ENCODE measurements at places on chromosomes 4 and X.

- DNase-seq: no peak
These were observed 465.5 kb upstream of the CTSO start for GRCh38 chr4:156419080-156419685.

DNA sequence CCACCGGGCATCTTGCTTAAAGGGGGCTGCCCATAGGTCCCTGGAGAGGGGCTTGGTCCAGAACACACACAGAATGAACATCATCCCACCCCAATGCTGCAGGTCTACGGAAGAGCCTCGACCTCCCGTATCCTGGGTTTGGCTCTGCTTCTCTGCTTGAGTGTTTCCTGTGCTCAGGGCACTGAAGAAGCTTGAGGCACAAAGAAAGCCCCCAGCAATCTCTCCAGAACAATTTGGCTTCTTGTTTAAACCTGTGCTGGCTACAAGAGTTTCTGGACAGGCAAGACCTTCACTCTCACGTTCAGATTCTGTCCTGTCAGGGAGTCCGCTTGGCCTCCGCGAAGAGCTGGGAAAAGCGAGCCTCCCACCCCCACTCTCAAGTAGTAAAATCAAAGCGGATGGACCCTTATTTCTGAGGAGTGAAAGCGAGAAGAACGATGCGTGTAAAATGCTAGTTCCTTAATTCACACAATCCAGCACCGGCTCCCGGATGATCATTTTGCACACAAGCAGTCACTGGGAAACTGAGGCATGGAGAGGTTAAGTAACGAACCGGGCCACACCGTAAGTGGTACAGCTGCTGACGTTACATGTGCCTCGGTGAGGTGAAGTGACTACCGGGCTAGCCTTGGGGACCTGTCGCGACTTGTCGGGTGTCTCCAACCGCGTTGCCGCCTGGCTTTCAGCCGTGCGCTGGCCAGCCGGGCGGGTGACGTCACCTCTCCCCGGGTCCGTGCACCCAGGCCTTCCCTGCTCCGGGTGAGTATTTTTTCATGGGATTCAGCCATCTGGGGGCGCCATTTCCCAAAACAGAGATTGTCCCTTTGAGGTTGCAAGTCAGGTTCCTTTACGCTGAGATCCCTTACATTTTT, 3.1 kb upstream of the SFRP2 start:
- no peak for DNase-seq

- DNase-seq: no peak
These were observed 854.4 kb upstream of the INTU start for GRCh38 chr4:126778348-126778747.

- DNase-seq: no peak
These were observed 154.2 kb downstream of the RAB28 start for GRCh38 chr4:13329963-13330362.

- no peak for DNase-seq
These were observed 39.8 kb upstream of the ATOH1 start for GRCh38 chr4:93788712-93789111.

DNA sequence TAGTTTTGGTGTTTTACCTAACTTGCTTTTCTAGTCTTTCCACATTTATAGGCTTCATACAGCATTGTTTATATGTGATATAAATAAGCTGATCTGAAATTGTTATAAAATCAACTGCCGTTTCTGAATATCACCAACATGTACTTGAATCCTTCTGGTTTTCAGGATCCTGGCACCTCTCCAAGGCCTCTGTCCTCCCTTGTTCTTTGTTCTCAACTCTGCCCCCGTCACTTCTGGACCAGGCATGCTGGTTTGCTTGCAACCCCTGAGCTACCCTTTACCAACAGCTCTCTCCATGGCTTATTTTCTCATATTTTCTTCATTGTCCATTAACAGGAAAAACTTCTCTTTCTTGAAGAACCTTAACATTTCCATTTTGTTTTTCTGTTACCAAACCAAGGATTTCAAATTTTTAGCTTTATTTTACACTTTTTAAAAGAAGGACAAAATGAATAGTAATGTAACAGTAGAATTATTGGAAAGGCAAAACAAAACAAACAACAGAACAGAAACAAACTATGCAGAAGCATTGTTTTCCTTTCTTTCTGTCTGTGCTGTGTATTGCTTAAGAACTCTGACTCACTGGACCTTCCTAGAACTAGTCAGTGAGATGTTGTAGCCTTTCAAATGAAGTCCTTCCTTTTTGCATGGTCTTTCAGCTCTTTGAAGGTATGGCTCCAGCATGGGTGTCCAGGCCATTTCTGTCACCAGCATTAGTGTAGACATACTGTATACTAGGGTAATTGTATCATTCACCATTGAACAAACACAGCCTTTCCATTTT, 44.8 kb downstream of the BANK1 start:
- no peak for DNase-seq

DNA sequence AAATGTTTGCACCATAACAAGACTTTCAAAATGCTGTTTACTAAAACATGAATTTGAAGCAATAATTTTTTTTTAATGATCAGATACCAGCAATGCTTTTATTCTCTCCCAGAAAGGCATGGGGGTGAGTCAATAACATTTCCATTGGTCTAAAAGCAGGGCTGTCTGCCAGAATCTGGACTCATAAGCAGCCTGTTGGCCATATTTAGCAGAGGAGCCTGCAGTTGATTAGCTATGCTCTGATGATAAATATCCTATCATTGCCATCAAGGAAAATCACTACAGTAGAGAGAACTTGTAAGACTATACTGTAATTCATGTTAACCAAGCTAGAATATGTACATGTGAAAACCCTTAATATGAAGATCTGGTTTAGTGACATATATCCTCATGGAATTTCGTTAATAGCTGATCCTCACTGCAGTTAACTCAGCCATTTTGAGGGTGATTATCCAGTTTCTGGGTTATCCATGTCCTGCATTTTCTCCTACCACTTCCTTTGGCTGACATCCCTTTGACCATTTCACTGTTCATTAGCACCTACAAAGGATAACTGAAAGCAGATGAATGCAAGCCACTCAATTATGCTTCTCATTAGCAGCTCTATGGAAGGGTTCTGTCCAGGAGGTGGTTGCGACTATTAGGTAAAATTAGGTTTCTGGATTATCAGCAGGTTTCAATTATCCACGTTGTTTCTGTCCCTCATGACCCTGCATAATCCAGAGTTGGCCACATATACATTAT, 72.9 kb upstream of the DIAPH2 start:
- DNase-seq: no peak

- DNase-seq: no peak
These were observed 238.7 kb downstream of the DHRSX start for GRCh38 chrX:2261831-2262667.

DNA sequence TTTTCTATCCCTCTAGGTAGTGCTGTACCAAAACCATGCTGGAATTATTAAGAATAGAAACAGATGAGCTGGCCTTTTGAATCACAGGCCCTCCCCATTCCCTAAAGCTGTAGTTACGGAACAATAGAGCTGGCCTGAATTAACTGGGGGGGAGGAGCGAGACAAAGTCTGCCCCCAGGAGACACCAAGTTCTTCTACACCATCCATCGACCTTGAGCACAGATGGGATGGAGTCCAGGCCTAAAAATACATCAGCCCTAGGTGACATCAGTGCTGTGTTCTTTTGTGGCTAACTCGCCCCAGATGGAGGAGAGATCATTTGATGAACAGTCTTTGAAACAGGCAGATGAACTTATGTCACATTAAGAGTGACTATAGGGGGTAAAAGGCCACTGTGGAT, 49.6 kb downstream of the LHFPL1 start:
- DNase-seq: no peak

GRCh38 chr4:124529131-124529530, 183.4 kb downstream of the ANKRD50 start:
- no peak for DNase-seq

GRCh38 chr4:172048666-172049065, 235.5 kb downstream of the GALNTL6 start:
- no peak for DNase-seq

- DNase-seq: no peak
These were observed 98.6 kb downstream of the AASDH start for GRCh38 chr4:56288663-56289062.

GRCh38 chr4:163544407-163545038, 50.0 kb downstream of the TMA16 start:
- peak; percentile 36 for DNase-seq

DNA sequence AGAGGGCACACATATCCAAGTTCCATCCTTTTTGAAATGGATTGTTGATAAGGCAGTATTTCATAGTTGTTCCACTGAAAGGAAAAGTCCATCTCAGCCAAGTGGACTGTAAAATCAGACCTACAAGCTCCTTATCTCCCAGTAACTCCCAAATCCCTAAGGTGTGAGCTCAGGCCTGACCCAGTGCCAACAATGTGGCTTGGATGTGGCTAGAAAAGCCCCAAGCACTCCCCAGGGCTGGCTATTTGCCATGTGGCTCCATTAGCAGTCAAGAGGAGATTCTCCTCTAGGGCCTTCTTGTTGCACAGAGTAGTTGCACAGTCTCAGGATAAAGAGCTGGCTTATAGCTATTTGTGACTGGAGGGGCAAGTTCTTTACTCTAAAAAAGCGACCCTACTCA, 25.0 kb upstream of the DGKK start:
- DNase-seq: no peak

DNA sequence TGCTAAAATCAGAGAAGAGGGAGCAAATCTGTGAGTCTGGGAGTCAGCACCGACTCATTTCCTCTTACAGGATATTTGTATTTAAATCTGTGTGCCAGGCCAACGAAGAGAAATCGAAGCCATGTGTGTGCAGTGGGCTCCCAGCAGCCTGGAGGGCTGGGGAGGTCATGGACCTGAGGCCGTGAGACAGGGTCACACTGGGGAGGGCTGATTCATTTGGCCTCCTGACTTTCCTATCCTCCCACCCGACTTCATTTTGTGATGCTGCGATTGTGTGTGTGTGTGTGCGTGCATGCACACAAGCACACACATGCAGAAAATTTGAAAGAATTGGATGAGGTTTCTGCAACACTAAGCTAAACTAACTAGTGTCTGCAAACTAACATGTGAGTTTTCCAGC, 48.7 kb upstream of the STX18 start:
- no peak for DNase-seq

DNA sequence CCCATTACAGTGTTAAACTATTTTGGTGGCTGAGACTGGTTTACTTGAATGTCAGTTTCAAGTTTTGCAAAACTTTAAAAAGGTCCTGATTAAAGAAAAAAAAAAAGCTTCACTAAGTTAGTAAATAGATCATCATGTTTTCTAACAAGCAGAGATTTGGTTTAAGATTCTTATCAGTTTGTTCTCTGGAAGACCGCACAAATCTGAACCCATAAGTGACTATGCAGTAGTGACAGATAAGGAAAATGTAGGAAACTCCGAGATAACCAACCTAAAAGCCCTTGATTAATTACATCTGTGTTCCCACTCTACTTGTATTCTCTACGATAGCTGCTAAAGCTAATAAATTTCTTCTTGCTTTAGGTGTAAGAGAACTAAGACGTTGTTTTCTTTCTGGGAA, 1799.8 kb upstream of the ADGRL3 start:
- no peak for DNase-seq

GRCh38 chr4:28179126-28179525, 1318.5 kb downstream of the STIM2 start:
- no peak for DNase-seq

- no peak for DNase-seq
These were observed 21.4 kb downstream of the NKX1-1 start for GRCh38 chr4:1384675-1385372.

- no peak for DNase-seq
These were observed 149.5 kb downstream of the GC start for GRCh38 chr4:71634364-71634763.

DNA sequence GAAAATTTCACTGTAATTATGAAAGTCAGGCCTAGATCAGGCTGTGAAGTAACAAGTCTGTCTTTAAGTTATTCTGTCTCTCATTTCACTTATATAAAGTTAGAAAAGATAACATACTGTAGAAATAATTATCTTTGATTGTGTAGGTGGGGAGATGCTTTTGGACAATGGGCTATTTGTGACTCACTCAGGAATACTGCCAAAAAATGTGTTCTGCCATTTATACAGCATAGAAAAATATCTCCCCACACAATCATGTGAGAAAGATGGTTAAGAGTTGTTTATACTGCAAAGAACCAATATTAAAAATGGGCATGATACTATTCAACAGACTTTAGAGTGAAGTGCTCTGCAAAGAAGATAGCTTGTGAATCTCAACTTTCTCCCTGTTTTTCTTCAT, 95.0 kb upstream of the GABRA2 start:
- DNase-seq: no peak

DNA sequence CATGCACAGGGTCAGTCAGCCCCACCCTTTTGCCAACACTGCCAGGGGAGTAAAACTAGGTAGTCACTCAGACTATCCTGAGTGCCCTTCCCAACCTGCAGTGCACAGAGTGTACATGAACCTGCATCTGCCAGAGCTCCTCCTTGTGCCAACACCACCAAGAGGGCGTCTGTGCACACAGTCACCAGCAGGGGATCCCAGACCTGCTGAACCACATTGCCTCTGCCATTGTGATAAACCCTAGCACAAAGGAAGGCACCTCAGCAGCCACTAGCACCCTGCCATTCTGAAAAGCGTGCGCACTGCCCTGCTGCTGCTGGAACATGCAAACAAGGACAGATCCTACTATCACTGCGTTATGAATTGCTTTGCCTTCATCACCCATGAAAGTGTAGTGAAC, 247.8 kb upstream of the POU3F4 start:
- DNase-seq: no peak

DNA sequence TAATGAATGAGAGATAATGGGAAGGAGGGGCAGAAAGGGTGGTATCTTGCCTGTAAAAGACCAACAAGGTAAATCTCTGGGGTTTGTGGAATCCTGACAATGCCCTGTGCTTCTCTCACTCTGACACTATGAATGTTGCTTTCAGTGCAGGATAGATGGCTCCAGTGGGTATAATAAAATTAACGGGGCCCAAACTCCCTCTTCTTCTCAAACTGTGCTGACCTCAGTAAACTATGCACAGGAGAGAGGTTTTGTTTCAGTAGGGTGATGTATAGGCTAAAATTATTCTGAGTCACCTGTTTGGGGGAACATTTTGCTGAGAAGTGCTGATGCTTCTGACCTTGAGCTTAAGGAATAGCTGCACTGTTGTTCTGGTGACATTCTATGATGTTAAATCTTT, 82.6 kb downstream of the TSPAN7 start:
- no peak for DNase-seq

DNA sequence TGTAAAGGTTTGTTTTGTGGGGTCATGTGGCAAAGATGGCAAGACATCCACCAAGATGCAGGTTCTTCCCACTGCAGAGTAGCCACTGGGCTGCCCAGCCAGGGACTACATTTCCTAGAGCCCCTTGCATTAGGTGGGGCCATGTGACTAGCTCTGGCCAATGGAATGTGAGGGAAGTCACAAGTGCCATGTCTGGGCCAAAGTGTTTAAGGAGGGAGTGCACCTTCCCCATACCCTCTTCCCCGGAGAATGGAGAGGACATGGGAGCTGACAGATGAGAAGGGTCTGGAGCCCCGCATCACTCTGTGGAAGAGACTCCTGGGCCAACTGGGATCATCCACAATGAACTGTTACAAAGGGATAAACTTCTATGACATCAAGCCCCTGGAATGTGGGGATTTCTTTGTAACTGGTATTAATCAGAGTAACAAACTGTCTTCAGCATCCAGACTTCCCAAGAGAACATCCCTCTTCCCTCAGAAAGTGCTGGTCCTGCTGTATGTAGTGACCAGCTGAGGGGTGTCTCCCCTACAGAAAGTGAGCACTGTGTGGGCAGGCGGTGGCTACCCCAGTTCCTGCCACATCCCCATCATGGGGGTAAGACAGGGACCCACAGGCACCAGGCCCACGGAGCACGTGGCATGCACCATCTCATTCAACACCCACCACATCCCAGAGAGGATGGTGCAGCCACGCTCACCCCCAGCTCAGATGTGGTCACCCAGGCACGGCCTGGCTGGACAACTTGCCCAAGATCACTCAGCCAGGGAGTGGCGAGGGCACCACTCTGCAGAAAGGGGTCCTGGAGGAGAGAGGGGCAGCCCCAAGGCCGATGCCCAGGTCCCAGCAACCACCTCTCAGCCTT, 10.9 kb downstream of the PPP2R2C start:
- no peak for DNase-seq
